ENCODE measurements at places on chromosomes 7 and 10.

DNA sequence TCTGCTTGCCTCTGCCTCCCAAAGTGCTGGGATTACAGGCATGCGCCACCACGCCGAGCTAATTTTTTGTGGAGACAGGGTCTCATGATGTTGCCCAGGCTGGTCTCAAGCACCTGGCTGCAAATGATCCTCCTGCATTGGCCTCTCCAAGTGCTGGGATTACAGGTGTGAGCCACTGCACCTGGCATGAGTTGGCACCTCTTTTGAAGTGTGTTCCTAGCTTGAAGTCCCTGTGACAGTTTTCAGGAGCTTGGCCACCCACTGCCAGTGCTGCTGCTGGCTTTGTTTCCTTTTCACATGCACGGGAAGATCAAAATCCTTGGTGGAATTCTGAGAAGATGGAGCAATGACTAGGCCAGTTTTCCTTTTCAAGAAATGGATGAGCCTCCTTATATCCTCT lies 126.3 kb downstream of the NRP1 start:
- DNase-seq, result no peak
- H3K4me1 ChIP-seq, result peaks cover 12% of the 10 kb centered on the region
- H3K27me3 ChIP-seq, result no peaks in the 10 kb centered on the region

DNA sequence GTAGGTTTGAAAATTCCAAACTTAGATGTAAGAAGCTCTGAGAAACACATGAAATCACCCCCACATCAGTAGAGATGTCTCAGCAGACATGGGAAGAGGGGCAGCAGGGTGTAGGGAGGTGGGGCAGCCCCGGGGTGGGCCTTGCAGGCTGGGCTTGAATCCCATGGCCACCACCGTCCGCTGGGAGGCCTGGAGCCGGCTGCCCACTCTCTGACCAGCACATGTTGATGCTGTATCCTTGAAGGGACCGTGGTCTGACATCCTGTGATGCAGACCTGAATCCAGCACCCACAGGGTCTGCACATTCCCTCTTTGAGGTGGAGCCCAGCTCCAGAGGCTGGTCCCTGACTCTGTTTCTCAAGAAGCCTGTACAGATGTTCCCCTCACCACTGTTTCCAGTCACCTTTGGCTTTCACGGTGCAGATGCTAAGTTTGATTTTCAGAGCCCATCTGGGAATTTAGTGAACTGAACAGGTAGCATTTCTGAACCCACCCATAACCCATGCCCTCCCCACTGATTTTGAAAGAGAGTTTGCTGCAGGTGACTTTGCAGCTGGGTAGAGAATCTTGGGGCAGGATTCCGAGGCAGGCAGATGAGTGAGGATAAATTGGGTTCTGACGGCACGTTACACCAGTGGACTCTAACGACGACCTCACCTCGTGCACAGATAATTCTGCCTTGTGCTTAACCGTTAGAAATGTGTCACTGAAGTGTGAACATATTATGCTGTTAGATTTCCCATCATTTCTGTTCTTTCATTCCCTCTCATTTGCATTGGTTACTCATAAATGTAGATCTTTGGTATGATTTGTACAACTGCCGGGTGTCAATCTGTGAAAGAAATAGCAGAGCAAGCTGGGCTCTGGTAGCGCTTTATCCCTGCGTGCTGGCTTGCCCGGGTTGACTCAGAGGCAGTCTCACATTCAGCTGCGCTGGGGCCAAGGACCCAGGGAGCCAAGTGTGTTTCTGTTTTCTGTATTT lies 45.7 kb downstream of the IKZF1 start:
- H3K27me3 ChIP-seq, result no peaks in the 10 kb centered on the region
- H3K27ac ChIP-seq, result no peak overlapping the region
- DNase-seq, result no peak
- peaks cover 3% of the 10 kb centered on the region for H3K4me1 ChIP-seq
- H3K36me3 ChIP-seq, result no peaks in the 10 kb centered on the region
- H3K4me3 ChIP-seq, result no peak overlapping the region

DNA sequence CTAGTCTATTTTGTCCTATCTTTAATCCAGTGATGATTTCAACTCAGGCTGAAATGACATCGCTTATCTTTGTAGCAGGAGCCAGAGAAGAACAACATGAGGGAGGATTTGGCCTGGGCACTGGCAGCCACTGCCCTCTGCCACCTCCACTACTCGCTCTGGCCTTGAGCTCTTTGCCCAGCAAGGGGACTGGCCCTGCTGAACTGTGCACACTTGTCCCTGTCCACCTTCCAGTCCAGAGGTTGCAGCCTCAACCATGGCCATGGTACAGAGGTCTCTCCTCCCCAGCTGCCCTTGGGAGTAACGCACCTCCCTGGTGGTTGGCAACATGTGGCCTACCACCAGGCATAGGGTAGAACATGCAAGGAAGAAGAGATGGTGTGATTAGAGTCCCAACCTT lies 8.4 kb downstream of the HABP2 start:
- peaks cover 87% of the 10 kb centered on the region for H3K27me3 ChIP-seq
- no peak overlapping the region for H3K27ac ChIP-seq
- no peak overlapping the region for H3K4me3 ChIP-seq
- DNase-seq, result no peak
- H3K4me1 ChIP-seq, result peaks cover 52% of the 10 kb centered on the region

DNA sequence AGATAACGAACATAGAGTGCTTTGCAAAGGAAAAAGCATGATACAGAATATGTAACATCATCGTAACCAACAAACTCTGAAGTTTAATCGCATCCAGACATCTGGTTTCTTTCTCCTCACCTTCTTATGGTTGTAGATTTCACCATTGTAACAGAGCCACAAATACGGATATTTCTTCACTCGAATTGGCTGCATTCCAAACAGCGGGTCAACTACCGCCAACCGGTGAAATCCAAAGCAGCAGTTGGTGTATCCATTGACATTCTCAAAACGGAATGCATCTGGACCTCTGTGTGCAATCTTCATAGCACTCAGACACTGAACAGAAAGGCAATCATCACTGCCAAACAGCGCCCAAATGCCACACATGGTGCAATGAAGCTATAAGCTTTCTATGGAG lies 3.4 kb downstream of the ASNS start:
- no peak overlapping the region for H3K4me3 ChIP-seq
- H3K36me3 ChIP-seq, result peaks cover 15% of the 10 kb centered on the region
- H3K27me3 ChIP-seq, result peaks cover 14% of the 10 kb centered on the region
- no peak overlapping the region for H3K27ac ChIP-seq

GRCh38 chr10:89649051-89649450 lies 4.0 kb upstream of the PANK1 start:
- DNase-seq, result no peak
- H3K27me3 ChIP-seq, result no peaks in the 10 kb centered on the region
- H3K36me3 ChIP-seq, result peaks cover 14% of the 10 kb centered on the region

DNA sequence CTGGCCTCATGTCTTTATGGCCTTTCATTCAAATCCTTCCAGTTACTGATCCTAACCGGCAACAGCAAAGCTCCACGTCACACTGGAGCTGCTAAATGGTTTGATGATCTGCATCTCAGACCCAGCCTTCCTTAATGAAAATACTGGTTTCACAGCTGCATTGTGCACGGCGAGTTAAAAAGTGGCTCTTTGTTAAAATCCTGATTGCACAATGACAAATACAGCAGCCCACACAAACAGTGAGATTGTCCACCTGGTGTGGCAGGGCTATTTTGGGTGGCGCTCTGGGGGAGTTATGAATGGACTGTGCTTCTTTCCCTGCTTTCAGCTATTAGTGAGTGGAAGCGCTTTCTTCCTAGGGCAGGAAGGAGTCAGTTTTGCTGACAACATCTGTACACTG lies 63.4 kb upstream of the C1QL3 start:
- no peak overlapping the region for H3K27ac ChIP-seq
- H3K4me1 ChIP-seq, result no peaks in the 10 kb centered on the region
- DNase-seq, result no peak
- no peak overlapping the region for H3K4me3 ChIP-seq

- no peaks in the 10 kb centered on the region for H3K36me3 ChIP-seq
- no peak overlapping the region for H3K4me3 ChIP-seq
- peaks cover 3% of the 10 kb centered on the region for H3K27me3 ChIP-seq
- DNase-seq, result no peak
- no peak overlapping the region for H3K27ac ChIP-seq
- peaks cover 15% of the 10 kb centered on the region for H3K4me1 ChIP-seq
Measured at GRCh38 chr10:75876710-75877109, 445.3 kb downstream of the LRMDA start.

GRCh38 chr7:139620676-139621344 lies 97.3 kb downstream of the CLEC2L start:
- no peaks in the 10 kb centered on the region for H3K27me3 ChIP-seq
- no peaks in the 10 kb centered on the region for H3K36me3 ChIP-seq
- DNase-seq, result peak; percentile 84

DNA sequence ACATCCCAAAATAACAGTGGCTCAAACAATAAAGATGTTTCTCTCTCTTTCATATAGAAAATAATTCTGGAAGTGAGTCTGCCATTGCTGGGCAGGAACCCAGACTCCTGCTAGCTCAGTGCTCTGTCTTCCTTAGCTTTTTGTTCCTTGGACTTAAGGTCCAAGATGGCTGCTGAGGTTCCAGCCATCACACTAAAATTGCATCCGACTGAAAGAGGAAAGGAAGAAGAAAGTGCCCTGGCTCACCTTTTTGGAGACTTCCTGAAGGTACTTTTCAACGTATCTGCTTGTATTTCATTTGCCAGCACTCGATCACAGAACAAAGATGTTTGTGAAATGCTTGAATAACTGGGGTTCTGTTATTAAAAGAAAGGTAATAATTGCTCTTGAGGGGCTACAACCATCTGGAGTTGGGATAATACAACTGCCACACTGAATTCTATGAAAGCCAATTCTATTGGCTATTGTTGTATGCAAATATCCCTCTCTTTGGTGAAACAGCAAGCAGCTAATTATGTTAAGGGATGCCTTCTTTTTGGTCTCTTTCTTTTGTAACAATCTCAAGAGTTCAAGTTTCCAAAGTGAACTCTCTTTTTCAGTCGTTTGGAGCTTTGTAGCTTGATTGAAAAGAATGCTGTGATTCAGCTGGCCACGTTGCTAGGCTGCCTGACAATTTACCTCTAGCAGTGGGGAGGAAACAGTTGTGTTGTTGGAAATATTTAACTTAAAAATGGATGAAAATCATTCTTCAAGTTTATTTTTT lies 83.9 kb downstream of the BAMBI start:
- no peaks in the 10 kb centered on the region for H3K27me3 ChIP-seq
- H3K4me3 ChIP-seq, result no peak overlapping the region
- H3K36me3 ChIP-seq, result peaks cover 12% of the 10 kb centered on the region
- DNase-seq, result no peak

DNA sequence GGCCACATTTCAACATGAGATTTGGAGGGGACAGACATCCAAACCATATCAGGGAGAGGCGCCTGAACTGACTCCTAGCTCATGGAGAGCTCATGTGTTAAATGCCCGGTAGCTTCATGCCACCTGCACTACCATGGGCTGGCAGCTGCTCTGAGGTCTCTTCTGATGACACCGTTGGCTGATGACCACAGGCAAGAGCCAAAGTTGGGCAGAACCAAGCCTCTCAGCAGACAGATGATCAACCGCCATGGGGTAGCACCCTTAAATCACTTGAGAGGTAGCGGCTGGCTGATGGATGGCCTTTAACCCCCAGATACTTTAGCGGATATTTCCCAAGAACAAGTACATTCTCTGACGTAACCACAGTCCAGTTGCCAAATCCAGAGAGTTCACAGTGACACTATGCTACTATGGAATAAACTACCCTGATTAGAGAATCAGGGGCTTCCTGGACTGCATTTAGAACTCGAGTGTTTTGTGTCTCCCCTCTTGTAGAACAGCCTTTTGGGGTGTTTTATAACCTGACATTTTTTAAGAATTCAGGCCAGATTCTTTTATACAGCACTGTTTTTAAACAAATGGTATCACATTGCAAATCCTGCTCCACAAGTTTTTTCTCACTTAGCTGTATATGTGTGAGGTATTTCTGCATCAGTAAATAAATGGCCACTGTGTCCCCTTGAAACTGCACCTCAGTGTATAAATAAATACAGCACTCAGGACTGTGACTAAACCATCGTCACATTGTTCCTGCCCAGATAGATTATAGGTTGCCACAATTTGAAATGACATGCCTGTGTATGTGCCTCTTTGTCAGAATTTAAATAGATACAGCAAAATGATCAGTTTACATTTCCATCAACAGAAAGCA lies 30.8 kb upstream of the DRGX start:
- peaks cover 9% of the 10 kb centered on the region for H3K27me3 ChIP-seq
- H3K4me3 ChIP-seq, result no peak overlapping the region
- no peak for DNase-seq
- H3K36me3 ChIP-seq, result peaks cover 28% of the 10 kb centered on the region

GRCh38 chr10:8349610-8350249 lies 295.2 kb downstream of the GATA3 start:
- no peaks in the 10 kb centered on the region for H3K27me3 ChIP-seq
- DNase-seq, result no peak
- H3K36me3 ChIP-seq, result no peaks in the 10 kb centered on the region
- H3K4me3 ChIP-seq, result no peak overlapping the region
- peaks cover 25% of the 10 kb centered on the region for H3K4me1 ChIP-seq

DNA sequence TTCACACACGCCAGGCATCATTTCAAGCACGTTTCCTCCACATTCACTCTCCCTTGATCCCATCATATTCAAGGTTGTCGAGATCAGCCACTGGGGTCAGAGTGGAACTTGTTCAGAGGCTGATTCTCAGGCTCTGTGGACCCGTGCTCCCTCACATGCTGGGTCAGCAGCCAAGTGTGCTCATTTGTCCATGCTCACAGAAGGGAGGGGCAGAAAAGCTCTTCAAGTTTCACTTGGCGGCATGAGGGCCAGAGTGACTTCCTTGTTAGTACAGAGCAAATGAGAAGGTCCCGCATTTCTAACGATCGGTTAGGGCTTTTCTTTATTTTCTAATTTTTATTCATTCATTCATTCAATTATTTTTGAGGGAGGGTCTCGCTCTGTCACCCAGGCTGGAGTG lies 82.2 kb downstream of the EBLN1 start:
- no peaks in the 10 kb centered on the region for H3K27me3 ChIP-seq
- DNase-seq, result no peak
- H3K36me3 ChIP-seq, result peaks cover under 1% of the 10 kb centered on the region

DNA sequence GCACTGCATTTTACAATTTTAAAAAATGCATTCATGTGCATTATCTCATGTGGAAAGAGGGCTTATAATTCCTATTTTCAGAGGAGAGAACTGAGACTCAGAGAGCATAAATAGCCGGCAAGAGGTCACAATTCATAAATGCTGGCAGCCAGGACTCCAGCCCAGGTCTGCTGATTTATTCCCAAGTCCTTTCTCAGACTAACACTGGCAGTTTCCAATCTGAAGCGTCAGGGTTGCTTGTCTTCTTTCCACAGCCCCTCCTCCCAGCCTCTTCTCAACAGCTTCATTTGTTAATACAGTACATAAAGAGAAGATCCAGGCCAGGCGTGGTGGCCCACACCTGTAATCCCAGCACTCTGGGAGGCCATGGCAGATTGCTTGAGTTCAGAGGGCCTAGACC lies 108.9 kb downstream of the PARD3 start:
- DNase-seq, result no peak
- H3K4me3 ChIP-seq, result no peak overlapping the region
- H3K27ac ChIP-seq, result no peak overlapping the region

- H3K4me3 ChIP-seq, result peak overlapping the region; percentile 97
- H3K4me1 ChIP-seq, result peaks cover 42% of the 10 kb centered on the region
- H3K27ac ChIP-seq, result peak overlapping the region; percentile 100
Measured at GRCh38 chr10:1050145-1050544, 1.2 kb upstream of the IDI1 start.

GRCh38 chr7:11767148-11767547 lies 64.8 kb downstream of the THSD7A start:
- H3K4me3 ChIP-seq, result no peak overlapping the region
- H3K36me3 ChIP-seq, result no peaks in the 10 kb centered on the region
- no peak for DNase-seq
- no peaks in the 10 kb centered on the region for H3K4me1 ChIP-seq
- no peaks in the 10 kb centered on the region for H3K27me3 ChIP-seq
